Stimulated activated CD8-positive, alpha-beta memory T cell treated with anti-CD3 and anti-CD28 coated beads, Interleukin-4, amount 100 ng/mL, for 1 hour (primary cell): ENCODE measurements at places on chromosomes 11 and 22.

- no peak for DNase-seq
These were observed 17.5 kb downstream of the OR9G1 start for GRCh38 chr11:56716379-56716854.

GRCh38 chr11:17389211-17389956 is 925 bp upstream of the KCNJ11 start:
- peak; percentile 72 for DNase-seq

DNA sequence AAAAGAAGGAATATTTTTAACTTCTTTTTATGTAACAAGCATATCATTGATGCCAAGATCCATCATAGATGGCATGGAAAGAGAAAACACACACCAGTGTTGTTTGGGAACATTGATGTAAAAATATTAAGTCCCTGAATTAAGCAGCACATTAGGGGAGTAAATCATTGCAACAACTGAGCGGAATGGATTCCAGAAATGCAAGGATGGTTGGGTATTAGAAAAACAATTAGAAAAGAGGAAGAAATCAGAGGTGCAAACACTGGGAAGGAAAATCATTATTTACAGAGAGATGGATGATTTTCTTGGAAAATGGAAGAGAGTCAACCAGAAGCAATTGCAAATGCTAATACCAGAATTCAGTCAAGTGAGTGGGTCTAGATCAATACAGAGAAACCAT is 8.1 kb downstream of the SMIM38 start:
- no peak for DNase-seq

DNA sequence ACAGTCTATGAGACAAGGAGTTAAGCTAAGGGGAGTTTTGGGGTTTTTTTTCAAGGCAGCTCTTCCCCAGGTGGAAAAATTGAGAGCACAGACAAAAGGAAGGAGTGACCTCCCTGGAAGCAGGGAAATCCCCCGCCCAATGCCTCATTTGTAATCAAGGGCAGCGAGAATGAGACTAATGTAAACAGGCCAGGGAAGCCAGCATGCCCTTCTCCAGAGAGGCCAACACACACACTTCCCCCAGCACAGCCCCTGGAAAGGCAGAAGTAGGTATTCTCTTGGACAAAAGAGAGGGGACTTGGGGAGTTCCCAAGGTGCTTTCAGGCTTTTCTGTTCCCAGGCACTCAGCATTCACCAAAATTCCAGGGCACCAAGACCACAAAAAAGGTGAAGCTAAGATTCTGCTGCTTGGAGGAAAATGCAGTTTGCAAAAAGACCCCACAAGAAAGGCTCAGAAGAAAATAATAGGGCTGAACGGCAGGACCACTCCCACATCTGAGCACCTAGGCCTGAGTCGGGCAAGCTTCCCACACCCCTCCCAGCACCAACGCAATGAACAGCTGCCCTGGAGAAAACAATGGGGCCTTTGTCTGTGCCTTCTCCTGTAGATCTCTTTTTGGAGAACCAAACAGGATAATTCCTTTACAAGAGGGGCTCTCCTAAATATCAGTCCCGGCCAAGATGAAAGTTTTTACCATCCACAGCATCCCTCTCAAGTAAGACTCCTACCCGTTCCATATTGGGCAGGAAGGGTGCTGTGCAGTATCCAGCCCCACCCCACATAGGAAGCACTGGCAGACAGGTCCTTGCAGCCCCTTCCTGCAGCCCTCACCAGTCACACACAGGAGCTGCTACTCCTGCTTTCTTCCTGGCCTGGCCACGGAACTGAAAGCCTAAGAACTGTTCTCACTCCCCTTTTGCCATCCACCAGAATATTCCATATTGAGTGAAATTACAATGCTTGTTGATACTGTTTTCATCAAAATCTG is 70.7 kb upstream of the AKIP1 start:
- DNase-seq: no peak

DNA sequence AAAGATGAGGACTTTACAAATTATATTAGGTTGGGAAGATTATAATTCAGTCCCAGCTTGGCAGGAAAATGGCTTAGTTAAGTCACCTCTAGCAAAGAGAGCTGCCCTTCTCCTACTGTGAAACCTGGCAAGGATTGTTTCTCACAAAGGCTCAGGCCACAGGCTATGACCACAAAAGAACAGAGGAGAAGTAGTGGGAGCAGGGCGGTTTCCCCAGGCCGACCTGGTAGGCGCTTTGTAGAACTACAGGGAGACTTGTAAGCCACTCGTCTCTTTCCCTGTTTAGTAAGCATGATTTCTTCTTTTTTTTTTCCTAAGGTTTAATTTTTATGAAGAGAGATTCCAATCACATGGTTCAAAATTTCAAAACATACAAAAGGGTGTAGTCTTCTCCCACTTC is 4.6 kb downstream of the SNAP29 start:
- DNase-seq: no peak

DNA sequence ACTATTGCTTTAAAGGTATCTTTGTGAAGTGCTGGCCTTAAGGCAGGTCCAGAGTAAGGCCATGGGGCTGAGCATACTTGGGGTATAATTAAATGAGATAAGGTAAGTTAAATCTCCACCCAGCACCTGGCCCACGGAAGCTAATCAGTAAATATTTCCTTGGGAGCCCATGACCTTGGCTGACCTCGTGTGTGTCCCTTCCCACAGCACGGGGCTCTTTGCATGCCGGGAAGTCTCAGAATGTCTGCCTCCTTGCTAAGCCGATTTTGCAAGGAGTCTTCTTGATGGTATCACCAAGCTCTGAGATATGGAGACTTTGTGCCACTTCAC is 46.5 kb downstream of the ADM start:
- no peak for DNase-seq

DNA sequence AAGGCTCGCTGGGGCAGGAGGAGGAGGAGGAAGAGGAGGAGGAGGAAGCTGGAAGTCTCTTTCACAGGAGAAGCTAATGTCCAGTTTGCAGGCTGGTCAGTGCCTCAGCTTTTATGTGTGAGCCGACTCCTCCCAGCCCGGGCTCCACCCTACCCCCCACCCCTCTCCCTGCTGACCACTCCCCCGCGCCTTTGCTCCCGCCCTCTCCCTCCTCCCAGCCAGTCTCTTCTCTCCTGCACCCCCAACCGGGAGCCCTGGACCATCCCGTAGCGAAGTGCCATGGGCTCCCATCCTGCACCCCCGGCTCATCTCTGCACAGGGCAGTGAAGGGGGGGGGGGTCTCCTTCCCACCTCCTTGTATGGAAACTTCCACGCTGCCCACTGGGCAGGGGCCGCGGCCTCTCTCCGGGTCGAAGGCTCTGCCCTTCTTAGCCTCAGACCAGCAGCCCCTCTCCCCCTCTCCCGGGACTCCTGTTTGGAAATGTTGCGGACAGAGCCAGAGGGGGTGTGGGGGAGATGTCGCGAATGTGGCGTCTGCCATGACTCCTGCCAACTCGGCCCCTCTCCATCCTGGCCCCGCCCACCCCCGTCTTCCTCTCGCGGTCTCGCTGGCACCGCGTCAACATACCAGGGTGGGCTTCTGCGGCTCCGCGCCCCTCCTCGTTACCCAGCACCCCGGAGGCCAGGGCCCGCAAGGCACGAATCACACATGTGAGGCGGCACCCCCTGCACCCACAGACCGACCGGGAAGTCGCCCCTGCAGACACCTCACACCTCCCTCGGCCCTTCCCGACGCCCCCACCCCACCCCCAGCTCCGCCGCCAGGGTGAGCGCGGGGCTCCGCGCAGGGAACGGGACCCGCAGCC is 1.8 kb downstream of the IGF2 start:
- DNase-seq: no peak

DNA sequence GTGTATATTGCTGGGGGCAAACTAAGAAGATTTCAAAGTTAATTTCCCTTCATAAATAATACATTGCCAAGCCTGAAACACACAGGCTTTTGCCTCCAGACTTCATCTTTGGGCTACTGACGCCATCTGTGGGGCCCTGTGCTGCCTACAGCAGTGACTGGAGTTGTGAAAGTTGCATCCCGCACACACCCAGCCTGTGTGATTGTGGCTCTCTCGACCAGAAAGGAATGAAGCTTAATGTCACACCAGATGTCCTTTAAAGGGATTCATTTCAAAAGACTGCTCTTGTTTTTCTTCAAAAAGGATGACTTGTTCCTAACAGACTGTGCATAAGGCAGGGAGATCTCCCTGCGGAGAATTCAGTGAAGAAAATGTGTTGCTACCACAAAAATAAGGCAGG is 210.5 kb downstream of the FAM181B start:
- DNase-seq: no peak

- DNase-seq: no peak
These were observed 18.8 kb upstream of the ACCSL start for GRCh38 chr11:44028816-44029506.
